ENCODE measurements at places on chromosomes 12 and 14.

- no peak for DNase-seq
Observed at GRCh38 chr14:84085493-84085892, 1444.5 kb upstream of the FLRT2 start.

DNA sequence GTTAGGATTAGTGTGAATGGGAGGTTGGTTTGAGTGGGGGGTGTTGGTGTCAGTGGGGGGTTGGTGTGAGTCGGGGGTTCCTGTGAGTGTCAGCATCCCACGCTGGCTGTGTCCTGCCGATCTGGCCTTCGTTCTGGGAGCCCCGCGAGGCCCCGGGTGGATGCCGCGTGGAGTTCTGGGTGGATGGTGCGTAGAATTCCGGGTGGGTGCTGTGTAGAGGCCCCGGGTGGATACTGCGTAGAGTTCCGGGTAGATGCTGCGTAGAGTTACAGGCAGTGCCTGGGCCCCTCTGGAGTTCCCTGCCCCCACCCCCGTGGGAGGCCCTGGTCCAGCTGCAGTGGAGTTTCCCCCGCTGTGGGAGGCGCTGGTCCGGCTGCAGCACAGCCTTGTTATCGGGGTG, 8.7 kb downstream of the NOC4L start:
- no peak for DNase-seq

GRCh38 chr12:3405821-3406220, 85.2 kb upstream of the PRMT8 start:
- no peak for DNase-seq

DNA sequence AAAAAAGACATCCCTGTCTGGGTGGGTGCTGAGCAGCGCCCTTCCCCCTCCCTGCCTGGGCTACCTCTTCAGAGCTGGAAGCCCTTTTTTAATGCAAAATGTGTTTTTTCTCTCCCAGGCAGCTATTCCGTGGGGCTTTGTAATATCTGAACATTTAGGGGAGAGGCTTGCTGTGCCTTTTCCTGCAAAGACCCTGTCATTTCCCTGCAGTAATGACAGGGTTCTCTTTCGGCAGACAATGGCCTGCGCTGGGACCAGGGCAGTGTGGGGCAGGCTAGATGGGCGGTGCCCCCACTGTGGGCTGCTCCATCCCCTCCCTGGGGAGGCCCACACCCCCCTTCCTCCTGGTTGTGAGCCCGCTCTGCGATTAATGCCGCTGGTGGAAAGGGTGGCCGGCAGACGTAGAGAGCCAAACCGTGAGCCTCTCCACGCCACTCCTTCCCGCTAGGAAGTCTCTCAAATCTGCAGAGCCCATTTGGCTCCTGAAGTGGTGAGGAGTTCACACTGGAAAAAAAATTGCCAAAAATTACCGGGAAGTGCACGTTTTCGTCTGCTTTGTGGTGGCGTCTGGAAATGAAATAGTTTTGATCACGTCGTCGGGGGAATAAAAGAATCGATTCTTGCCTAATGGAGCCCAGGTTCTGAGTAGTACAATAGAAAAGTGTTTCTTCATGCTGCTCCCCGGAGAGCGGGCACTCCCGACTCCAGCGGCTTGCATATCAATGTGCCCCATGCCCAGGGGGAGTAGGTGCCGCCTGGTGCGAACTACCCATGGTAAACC, 31.5 kb downstream of the KIF26A start:
- DNase-seq, result no peak

GRCh38 chr12:119710374-119710964, 42.5 kb downstream of the PRKAB1 start:
- DNase-seq, result no peak

DNA sequence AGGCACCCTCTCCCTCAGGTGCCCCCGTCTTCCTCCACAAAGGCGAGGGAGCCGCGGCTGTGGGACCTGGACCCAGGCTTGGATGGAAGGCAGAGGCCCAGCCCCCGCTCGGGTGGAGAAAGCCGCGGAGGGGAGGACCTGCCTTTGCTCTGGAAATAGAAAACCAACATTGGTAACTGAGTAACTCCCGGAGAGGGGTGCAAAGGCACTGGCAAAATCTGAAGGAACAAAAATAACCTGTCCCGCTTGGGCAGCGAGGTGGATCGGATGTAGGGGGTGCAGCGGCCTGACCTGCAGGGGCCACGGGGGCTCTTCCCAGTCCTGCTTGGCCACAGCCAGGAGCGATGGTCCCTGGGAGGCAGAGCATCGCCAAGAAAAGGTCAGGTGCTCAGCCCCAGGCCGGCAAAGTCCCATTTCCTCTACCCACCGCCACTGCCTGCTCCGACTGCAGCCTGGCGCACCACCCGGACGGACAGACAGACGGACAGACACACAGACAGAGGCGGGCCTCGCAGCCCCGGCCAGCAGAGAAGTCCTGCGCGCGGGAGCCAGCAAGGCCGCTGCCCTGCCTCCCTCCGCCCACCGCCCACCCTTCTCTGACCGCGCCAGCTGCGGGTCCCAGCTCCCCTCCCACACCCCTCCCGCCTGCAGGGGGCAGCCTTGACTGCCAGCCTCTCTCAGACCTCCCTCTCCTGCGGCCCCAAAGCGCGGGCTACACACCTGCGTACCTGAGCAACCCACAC, 21.4 kb upstream of the TMEM106C start:
- no peak for DNase-seq

- DNase-seq, result no peak
Observed at GRCh38 chr12:29818916-29819623, 35.3 kb upstream of the TMTC1 start.

GRCh38 chr12:22797701-22798100, 172.7 kb downstream of the ETNK1 start:
- no peak for DNase-seq

GRCh38 chr12:111753144-111753881, 13.4 kb upstream of the ALDH2 start:
- DNase-seq, result no peak

GRCh38 chr12:112543751-112544150, 125.0 kb downstream of the PTPN11 start:
- no peak for DNase-seq

- no peak for DNase-seq
Observed at GRCh38 chr12:6961695-6962284, 8.7 kb downstream of the PHB2 start.

DNA sequence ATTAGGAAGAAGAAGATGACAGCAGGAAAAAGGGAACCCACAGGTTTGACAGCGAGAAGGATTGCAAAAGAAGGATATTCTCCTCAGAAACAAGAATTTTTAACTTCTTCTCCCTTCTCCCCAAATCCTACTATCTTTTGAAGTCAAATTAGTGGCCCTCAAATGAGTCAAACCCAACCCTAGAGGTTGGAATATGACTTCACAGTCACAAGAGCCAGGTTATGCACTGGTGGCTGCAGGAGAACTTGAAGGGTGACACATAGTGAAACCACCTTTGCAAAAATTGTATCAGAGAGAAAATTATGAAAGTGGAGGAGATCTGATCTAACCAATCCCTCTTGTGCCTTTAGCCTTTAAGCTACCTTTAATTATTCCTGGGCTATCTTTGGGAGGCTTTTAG, 386.2 kb upstream of the CCDC196 start:
- DNase-seq, result no peak

GRCh38 chr12:53532021-53532420, 24.7 kb upstream of the NPFF start:
- DNase-seq, result no peak

DNA sequence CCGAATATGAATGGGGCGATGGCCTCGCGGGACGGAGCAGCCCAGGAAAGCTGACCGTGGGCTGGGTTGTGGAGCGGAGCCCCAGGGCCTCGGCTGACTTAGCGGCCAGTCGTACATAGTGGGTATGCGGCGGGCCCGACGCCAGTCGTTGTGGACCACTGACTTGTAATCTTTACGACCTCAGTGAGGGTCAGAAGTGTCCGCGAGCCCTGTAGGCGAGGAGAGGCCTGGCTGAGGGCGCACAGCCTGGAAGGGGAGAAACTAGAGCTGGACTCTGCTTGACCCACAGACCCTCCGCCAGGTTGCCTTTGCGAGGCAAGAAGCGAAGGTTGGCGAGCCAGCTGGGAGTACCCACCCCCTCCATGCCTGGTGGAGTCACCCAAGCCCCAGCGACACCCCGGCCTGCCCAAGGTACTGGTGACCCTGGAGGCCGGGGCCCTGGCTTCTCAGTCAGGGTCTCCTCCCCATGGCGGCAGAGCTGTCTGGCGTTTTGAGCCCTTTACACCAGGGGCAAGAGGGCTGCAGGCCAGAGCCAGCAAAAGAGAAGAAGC, 15.6 kb upstream of the DYNC1H1 start:
- no peak for DNase-seq

GRCh38 chr14:91509878-91510170, 286 bp downstream of the PPP4R3A start:
- no peak for DNase-seq

- DNase-seq, result no peak
Observed at GRCh38 chr12:124041907-124042306, 68.9 kb downstream of the ZNF664 start.

DNA sequence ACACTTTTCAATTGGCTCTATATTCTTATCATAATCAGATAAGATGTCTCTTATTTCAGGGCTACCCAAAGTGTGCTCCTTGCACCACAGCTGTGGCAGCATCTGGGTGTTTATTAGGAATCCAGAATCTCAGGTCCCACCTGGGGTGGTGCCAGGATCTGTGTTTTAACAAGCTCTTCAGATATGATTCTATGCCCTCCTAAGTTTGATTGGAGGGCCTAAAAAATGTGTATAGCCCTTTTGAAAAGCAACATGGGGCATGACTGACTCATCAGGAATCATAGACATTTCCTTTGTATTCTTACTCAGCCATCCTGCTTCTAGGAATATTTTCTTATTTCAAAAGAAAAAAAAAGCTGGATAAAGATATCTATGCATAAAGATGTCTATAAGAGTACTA, 103.1 kb downstream of the HELB start:
- no peak for DNase-seq

DNA sequence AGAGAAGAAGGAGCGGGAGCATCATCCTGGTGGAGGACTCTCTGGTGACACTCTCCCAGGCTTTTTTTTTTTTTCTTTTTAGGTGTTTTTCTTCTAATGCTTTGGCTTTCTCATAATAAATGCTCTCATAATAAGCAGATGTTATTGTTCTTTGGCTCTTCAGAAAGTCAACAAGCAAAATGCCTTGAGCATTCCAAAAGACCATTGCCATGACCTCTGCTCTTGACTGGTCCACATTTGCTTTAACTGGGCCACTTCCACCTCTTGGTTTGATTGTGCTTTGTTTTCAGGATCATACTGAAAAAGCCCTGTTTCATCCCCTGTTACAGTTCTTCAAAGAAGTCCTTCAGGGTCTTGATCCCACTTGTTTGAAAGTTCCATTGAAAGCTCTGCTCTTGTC, 36.9 kb downstream of the CRACR2A start:
- DNase-seq, result no peak

- DNase-seq, result no peak
Observed at GRCh38 chr14:85451421-85451820, 78.5 kb upstream of the FLRT2 start.

- no peak for DNase-seq
Observed at GRCh38 chr14:94174604-94175010, 485 bp downstream of the PPP4R4 start.

- DNase-seq, result no peak
Observed at GRCh38 chr14:93857081-93857480, 68.8 kb upstream of the PRIMA1 start.

DNA sequence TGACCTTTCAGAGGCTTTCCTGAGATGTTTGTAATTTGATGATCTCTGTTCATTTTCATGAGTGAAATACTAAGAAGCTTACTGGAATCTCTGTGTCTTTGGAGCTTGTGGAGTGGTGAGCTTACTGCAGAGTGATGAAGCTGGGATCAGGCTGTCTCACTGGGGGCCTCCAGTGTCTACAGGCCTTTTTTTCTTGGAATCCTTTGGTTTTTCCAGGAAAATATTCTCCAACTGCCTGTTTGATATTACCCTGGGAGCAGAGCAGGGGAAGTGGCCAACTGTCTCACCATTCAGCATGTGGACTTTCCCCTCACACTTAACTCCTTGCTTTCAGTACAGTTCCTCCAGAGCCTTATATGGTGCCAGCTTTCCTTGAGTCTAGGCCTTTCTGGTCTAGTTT, 62.0 kb upstream of the KCNA1 start:
- no peak for DNase-seq

GRCh38 chr12:110780448-110780847, 37.8 kb upstream of the PPP1CC start:
- no peak for DNase-seq

- DNase-seq, result no peak
Observed at GRCh38 chr12:71371122-71371521, 68.5 kb upstream of the LGR5 start.

DNA sequence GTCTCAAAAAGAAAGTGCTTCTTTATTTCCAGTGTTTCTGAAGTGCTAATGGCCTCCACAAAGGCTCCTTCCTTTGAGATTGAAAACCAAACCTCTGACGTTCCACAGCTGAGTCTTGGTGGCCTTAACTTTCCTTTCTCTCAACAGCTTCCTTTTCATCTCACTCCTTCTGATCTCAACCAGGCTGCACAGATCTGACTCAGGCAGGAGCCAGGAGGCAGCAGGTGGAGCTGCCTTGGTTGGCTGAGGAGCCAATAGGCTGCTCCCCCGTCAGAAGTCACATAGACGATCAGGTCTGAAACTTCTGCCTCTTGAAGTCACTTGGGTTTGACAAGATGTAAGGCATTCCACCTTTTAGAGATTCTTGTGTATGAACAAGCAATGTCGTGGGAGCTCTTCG, 9.1 kb upstream of the KCNA5 start:
- DNase-seq, result no peak

- no peak for DNase-seq
Observed at GRCh38 chr12:93060666-93061472, 131.8 kb upstream of the EEA1 start.

- no peak for DNase-seq
Observed at GRCh38 chr12:105330931-105331804, 677 bp downstream of the C12orf75 start.

GRCh38 chr12:86057092-86057845, 183.2 kb downstream of the NTS start:
- no peak for DNase-seq

DNA sequence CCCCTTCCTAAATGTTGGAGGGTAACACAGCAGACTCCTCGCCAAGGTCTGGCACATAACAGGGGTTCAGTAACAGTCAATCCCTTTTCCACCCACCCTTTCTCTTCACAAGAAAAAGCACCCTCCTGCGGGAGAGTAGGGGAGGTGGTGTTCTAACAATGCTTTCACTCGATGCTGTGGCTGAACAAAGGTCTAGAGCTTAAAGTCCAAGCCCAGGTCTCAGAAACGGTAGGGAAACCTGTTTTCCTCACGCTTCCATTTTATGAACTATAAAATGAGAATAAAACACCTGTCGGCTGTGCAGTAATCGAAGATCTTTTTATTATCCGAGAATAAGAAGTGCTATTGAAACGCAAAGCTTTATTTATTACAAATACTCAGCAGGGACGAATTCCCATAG, 20.9 kb upstream of the CACNA2D4 start:
- no peak for DNase-seq

DNA sequence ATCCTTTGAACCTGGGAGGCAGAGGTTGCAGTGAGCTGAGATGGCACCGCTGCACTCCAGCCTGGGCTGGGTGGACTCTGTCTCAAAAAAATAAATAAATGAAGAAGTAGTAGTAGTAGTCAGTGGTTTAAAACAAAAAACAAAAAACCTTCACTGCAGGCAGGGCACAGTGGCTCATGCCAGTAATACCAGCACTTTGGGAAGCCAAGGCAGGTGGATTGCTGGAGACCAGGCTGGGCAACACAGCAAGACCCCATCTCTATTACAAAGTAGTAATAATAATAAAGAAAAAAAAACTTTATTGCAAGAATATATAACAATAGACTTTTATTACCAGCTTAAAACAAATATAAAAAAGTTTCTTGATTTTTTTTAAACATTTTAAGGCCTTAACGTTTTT, 13.8 kb upstream of the NEK9 start:
- no peak for DNase-seq

GRCh38 chr14:90290337-90291011, 34.1 kb downstream of the PSMC1 start:
- DNase-seq, result no peak
